H1 (cell line): ENCODE measurements at places on chromosomes 2 and 18.

GRCh38 chr2:207313947-207314346 lies 148.2 kb upstream of the KLF7 start:
- DNase-seq, result no peak

DNA sequence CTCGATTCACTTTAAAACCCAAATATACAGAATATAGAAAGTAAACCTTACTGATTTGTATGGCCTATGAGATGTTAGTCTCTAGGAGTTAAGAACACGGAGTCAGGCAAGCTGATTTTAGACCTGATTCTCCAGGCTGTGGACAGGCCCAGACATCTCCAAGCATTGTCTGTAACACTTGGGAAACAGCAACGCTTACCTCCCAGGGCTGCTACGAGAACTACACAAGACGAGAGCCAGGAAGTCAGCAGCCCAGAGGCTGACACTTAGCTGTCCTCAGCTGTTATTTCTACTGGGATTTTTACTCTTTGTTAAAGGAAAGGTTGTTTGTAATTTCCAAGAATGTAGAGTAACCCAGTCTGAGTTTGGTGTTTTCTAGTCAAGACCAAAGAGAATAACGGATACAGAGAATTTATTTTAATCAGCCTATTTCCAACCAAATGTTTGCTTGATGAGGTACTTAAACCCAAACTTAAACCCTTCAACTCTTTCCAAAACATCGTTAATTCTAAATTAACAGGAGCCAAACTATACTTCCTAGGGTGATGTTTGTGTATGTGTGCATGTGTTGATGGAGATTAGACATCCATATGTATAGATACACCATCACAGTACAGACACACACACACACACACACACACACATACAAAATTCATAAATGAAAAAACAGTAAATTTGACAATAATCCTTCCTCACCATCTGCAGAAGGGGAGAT lies 123.4 kb downstream of the LAMA1 start:
- DNase-seq, result no peak

GRCh38 chr2:600542-601386 lies 76.4 kb downstream of the TMEM18 start:
- no peak for DNase-seq

DNA sequence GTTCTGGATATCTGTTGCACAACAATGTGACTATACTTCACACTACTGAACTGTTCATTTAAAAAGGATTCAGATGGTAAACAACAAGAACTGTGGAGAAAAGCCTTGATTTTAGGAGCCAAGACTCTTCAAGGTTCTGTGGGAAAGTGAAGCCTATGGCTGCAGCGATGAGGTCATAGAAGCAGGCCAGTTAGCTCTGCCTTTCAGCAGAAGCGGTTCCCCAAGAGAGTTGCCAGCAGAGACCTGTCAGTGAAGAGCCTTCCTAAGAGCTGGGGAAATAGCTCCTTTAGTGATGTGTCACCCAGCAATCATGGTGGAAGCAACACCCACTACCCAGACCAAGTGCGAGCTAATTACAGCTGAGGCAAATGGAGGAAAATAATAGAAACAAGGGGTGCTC lies 346.5 kb upstream of the ETAA1 start:
- no peak for DNase-seq

DNA sequence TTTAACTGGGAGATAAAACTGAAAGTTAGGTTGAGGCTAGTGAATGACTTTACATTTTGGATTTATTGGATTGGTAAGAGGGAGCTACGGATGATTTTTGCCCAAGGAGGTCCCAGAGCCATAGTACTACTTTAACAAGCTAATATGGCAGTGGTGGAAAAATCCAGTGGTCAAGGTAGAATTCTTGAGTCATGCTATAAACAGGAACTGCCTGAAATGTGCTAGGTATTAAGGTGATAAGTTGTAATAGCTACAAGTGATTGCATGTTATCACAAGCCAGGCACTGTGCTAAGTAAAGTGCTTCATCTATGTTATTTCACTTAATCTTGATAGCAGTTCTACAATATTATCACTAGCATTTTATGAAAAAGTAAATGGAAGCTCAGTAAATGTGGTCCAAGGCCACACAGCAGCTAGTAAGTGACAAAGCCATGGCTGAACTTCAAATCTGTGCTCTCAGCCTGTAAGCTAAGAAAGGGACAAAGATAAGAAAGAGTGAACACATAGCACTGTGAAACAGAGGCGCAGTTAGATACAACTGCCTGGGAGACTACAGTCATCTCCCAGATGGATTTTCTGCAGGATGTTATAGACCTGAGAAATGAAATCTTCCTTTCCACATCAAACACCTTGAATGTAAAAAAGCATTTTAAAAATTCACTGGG lies 469.6 kb downstream of the TGIF1 start:
- DNase-seq, result no peak

DNA sequence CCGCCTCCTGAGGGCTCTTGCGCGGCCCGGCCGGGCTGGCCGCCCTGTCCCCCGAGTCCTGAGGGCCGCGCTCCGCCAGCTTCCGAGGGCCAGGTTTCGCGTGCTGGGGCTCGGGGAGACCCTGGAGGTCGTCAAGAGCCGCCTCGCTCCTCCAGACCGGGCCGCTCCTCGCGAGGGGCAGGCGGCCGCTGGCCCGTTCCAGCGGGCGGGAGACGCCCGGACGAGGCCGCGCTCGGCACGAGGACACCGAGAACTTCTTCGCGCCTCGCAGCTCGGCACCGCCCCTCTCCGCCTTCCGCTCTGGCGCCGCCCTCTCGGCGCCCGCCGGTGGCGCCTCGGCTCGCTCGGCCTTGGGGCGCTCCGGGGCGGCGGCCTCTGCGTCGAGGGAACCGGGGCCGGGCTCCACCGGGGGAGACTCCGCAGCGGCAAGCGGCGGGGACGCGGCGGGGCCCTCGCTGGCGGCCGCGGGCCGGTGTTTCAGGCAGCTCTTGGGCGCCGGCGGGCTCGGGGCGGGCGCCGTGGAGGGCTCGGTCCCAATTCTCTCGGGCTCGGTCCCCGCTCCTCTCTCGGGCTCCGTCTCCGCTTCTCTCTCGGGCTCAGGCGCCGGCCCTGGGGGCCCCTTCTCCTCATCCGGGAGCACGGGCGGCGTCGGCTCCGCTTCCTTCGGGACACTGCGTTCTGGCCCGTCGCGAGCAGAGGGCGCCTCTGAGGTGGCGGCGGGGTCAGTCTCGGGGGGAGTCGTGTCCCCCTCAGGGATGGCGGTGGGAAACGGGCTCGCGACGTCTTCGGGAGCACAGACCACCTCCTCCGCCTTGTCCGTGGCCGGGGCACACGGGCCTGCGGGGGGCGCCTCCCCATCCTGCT lies 91.6 kb upstream of the MGAT4A start:
- DNase-seq, result no peak

DNA sequence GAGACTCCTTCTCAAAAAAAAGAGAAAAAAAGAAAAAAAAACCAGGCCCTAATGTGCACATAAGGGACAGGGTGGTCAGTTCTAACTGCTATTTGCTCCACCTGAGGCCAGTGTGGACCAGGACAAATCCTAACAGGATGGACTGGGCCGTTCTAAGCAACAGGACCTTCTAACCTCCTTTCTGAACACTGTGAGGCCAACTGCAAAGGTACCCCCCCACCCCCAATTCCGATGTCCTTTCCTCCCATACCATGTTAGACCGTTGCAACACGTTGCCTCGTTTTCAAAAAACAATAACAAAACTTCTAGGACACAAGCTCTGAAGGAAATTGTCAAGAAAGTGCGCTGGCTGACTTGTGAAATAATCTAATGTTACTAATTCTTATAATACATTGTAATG lies 1.2 kb downstream of the THAP4 start:
- DNase-seq, result no peak

DNA sequence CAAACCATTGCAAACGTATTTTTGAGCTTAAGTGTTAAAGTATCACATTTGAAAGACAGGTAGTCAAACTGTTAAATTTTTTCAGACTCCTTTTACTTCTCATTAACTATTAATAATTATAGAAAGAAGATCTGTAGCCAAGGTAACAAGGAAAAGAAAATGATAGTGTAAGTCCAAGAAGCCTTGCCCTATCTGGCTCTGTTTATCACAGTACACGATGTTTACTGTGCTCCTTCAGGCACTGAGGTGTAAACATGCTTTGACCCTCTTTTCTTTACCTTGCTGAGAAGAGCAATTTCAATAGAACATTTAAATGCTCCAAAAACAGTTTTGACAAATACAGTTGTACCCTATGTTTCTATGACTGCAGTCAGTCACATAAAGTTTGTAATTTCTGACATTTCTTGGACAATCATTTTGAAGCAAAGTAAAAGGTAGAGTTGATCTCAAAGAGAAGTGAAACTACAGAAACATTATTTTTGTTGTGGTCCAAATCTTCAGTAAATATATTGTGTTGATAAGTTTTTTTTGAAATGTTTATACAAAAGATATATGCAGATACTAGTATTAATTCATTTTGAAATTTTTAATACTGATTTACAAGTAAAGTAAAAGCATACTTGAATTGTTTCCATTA lies 152.6 kb upstream of the KYNU start:
- no peak for DNase-seq

GRCh38 chr2:178905261-178905660 lies 98.0 kb upstream of the TTN start:
- no peak for DNase-seq

DNA sequence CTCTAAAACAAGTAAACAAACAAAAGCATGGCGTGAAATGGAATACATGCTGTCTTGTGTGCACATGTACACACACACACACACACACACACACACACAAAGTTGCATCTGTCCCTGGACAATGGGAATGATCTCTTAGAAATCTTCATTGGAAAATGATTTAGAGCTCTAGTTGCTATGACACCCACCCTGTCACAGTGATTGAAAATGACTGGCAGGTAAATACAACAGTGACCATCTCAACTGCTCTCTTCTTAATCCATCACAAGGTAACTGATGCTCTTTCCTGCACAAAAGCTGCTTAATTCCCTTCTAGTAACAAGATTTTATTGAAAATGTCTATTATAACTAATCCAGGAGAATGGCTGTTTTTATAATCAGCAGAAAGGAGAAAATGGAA lies 1011.7 kb upstream of the GYPC start:
- no peak for DNase-seq

DNA sequence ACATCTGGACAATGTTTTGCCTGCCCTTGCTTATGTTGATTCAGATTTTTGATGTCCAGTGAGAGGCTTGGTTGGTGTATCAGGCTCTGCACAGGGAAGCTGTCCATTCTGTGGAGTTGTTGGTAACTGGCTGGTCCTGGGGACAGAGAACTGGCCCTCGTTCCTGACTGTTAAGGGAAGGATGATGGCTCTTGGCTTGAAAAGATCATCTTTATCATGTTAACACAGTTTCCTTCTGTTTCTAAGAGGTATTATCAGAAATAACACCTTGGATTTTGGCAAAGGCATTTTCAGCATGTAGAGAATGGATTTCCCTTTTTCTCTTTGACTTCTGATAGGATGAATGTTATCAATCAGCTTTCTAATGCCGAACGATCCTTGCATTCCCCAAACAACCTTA lies 19.3 kb downstream of the STK25 start:
- DNase-seq, result no peak

- no peak for DNase-seq
Measured at GRCh38 chr2:113283704-113284284, 5.1 kb upstream of the PAX8 start.

DNA sequence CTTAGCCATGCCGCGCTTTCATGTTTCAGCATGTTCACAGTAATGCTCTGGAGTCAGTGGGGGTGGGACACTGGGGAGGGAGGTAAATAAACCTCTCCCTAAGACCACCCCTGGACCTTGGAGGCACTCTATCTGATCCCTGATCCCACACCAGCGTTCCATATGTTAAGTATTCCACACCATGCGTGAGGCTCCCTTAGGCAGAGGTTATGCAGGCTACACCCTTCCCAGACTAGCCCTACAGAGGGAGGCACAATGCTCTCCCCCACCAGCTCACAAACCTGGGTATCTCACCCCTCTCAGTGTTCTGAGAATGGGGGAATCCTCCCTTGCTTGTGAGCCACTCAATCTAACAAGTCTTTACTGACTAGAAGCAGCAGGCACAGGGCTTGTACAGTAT lies 1610.4 kb upstream of the ZEB2 start:
- no peak for DNase-seq

GRCh38 chr2:218396688-218397462 lies 2.8 kb upstream of the CTDSP1 start:
- DNase-seq, result no peak

DNA sequence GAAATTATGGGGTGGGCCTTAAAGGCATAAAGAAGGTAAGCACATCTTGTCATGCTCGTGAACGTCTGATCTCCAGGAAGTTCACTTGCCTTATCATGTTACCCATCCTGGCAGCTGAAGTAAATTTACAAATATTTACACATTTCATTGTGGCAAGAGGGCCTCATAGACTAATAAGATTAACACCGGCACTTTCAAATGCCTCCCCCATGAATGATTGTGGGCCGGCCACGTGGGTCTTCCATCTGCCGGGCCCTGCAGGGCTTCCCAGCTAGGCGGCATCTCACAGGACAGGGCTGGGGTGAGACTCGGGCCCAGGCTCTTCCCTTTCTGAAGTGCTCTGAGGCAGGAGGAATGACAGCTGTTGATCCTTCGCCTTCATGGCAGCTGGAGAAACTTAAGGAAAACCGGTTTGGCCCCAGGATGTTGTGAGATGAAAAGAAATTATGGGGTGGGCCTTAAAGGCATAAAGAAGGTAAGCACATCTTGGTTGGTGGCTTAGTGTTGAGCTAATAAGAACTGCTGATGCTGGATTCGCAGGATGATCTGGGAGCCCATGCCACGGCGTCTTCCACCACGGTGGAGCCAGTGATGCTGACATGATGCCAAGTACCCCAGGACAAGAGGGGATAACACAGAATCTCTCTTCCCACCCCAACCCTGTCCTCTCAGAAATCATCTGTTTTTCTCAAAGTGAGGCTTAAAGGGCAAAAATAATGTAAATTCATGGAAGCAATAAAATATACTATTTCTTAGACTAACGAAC lies 176.3 kb downstream of the SEPTIN10 start:
- DNase-seq, result no peak

DNA sequence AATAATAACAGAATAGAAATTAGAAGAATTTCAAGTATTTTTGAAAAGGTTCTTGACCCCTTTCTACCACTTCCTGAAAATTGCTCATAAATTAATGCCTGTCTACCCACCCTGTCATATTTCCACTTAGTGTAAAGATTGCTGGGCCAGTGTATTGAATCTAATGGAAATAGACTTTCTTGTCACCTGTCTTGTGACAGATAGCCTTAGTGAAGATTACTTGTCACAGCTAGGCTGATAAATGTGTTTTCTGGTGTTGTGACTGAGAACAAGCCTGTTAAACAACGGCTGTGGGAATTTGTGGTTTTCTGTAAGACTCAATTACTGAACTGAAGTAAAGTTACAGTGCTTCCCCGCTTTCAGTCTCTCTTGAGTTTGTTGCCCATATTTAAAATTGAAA lies 37.0 kb downstream of the PIK3C3 start:
- DNase-seq, result no peak
